ENCODE measurements at places on chromosomes 1 and 21. TPM values are rescaled to one million over a fixed set of nuclear protein-coding genes. Genes with fewer than 3 reads are reported as not detected.

DNA sequence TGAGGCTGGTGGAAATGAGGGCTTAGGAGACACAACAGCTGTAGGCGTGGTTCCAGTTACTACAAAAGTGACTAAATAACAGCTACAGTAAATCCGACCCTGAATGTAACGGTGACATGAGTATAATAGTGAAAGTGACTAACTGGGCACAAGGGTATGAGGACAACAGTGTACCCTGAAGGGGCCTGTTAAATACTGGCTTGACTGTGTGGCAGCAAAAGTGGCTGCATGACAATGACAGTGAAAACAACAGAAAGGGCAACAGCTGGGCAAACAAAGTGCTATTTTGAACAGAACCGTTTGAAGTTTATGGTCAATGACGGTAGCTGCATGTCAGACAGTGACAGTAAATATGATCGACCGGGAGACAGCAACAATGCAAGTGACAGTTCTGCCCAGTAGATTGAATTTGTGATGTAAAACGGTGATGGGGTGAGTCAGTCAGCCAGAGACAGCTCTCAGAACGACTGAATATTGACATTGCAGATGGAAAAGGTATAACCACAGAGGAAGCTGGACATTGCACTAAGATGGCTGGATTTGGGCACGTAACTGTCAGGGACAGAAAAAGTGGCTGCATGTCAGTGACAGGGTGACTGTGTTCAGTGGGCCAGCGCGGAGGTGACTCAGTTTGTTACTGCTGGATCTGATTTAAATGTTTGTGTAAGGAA lies 1.2 kb upstream of the ZBTB40 start:
- no peak for DNase-seq

HUNK gene
- 0.05 TPM for total RNA-seq

- DNase-seq, result no peak
Measured at GRCh38 chr1:215731699-215732098, 164.6 kb downstream of the KCTD3 start.

GRCh38 chr1:216914974-216915373 lies 191.7 kb upstream of the ESRRG start:
- no peak for DNase-seq

- DNase-seq, result peak; percentile 88
Measured at GRCh38 chr1:35287807-35288640, 19.5 kb downstream of the ZMYM4 start.

DNA sequence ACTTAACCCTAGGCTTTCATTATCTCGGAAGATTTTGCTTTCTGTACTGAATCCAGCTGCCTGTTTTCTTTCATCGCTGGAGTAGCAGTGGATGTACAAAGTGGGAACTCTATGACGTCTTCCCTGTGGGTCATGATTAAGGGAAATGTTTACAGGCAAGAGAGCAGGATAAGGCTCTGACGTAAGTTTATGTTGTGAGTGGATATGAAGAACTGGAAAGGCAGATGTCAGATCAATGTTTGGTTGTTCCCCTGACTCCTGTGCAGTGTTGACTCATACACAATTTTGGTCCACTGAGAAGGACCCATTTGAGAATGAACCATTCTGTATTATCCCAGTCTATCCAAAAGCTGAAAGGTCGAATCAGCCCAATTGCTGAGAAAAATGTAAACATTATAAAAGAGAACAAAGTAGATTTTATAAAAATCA lies 292.4 kb downstream of the GRIK1 start:
- peak; percentile 13 for DNase-seq

DNA sequence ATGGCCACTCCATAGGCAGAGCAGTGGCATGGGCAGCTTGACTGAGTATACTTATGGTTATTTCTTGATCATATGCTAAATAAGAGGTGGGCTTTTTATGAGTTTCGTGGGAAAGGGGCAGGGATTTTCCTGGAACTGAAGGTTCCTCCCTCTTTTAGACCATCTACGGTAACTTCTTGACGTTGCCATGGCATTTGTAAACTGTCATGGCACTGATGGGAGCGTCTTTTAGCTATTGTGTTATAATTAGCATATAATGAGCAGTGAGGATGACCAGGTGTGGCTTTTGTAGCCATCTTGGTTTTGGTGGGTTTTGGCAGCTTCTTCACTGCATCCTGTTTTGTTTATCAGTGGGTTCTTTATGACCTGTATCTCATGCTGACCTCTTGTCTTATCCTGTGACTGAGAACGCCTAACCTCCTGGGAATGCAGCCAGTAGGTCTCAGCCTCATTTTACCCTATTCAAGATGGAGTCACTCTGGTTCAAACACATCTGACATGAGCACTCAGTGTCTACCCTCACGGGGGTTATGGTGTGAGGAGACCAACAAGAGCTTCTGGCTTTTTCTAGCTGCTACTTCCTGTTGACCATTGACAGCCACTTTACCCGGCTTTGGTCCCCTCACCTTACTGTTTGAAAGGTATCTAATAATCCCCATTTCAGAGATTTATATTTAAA lies 71.7 kb downstream of the GALNT2 start:
- no peak for DNase-seq

All from M059J (cell line).